ENCODE measurements at places on chromosomes 2 and 18.

DNA sequence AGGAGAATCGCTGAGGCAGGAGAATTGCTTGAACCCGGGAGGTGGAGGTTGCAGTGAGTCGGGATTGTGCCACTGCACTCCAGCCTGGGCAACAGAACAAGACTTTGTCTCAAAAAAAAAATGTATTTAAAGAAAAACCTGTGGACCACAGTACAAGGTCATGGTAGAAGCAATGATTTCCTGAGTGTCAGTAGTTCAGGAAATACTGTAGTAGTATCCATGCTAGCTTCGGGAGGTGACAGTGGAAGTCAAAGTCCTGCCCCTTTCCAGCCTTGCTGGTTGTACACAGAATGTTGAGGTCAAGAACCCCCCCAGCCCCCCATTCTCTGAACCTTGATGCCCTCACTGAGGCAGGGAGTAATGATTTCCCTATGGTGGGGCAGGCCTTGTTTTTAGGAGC, 56.6 kb downstream of the INPP4A start:
- no peak for DNase-seq

DNA sequence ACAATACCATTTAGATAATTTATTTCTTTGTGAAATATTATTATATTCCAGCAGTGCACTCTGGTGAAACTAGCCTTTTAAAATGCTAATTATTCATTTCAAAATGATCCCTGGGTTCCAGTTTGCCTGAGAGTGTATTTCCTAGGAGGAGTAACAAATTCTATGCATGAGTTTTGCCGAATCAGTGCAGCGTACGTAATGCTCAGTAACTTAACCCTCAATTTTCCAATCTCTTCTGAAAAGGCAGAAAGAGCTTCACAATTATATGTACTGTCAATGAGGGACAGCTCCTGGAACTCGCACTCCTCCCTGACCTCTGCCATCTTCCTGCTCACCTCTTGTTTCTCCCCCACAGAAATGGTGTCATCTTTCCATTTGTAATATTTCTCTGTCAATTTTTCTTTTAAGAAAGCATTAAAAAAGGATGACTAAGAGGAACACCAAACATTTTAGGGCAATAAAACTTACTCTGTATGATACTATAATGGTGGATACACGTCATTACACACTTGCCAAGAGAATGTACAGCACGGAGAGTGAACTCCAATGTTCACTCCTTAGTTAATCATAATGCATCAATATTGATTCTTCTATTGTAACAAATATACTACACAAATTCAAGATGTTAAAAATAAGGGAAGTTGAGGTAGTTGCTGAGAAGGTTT, 25.7 kb upstream of the XIRP2 start:
- DNase-seq, result no peak

- no peak for DNase-seq
Observed at GRCh38 chr2:86074811-86075210, 30.9 kb downstream of the POLR1A start.

DNA sequence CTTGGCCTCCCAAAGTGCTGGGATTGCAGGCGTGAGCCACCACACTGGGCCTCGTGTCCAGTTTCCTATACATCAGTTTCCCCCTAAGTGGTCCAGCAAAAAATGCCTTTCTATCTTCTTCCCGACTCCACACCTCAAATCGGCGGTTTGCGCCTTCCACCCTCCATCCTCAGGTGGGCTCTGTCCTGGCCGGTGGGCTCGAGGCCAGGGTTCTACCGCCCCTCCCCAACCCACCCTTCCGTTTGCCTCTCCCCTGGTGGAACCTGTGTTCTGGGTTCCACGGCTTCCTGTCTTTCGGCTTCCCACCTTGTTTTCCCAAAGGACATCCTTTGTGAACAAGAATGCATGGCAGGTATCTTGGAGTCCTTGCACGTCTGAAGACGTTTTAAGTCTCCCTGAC, 104.4 kb downstream of the HS6ST1 start:
- no peak for DNase-seq

DNA sequence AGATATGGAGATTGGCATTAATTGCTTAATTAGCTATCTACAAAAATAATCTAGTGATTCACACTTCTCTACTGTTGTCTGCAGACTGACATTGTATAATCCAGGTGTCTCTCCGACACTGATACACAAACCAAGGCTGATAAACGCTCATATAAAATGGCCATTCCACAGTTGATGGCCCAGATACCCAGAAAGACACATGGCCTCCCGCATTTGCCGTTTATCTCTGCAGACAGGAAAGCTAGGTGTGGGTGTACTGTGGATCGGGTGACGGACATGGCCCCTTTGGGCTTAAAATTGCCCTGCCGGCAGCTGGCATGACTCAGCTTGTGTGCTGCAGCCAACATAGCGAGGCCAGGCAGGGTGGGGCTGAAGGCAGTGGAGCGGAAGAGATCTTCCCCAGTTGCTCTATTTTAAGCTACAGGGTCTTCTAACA, 18.5 kb downstream of the PMAIP1 start:
- DNase-seq, result peak; percentile 49

DNA sequence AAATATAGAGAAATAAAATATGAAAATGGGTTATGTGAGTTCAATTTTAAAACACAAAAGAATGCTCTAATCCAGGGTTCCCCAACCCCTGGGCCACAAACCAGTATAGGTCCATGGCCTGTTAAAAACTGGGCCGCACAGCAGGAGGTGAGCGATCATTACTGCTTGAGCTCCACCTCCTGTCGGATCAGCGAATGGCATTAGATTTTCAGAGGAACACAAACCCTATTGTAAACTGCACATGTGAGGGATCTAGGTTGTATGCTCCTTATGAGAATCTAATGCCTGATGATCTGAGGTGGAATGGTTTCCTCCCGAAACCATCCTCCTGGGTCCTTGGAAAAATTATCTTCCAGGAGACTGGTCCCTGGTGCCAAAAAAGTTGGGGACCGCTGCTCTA, 34.7 kb downstream of the TTR start:
- DNase-seq, result no peak

GRCh38 chr2:232646726-232647125, 13.3 kb downstream of the EFHD1 start:
- DNase-seq, result no peak

GRCh38 chr2:221572821-221573429, 821 bp upstream of the EPHA4 start:
- peak; percentile 33 for DNase-seq

- DNase-seq, result no peak
Observed at GRCh38 chr18:78612318-78612717, 367.3 kb upstream of the SALL3 start.

- DNase-seq, result no peak
Observed at GRCh38 chr2:181573140-181573736, 83.7 kb downstream of the CERKL start.

DNA sequence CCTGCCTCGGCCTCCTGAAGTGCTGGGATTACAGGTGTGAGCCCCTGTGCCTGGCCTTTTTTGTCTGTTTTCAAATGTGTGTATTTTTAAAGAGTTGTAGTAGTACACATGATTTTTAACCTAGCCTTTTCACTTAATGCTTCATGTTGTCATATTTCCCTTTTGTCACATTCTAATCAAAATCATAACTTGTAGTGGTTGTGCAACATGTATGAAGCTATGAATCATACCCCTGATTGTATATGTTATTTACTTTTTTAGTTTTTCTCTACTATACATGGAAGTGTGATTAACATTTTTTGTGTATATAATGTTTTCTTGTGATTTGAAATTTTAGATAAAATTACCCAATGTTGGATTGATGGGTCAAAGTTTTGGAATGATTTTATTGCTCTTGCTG, 8.5 kb downstream of the GEN1 start:
- no peak for DNase-seq

DNA sequence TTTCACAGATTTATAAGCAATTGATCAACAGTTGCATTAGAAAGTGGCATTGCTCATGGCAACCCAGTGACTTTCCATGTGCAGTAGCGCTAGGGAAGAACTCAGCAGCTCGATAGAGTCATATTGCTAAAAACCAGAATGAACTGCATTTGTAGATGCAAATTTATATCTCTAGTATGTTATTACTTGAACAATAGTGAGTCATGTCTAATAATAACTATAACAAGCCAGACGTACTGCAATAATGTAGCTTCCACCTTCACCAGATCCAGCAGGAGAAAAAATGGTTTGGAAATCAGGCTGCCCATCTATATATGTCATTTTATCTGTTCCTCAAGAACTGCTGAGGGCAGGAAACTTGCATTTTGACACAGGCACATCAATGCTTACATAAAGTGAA, 66.5 kb upstream of the FIGN start:
- DNase-seq, result no peak

DNA sequence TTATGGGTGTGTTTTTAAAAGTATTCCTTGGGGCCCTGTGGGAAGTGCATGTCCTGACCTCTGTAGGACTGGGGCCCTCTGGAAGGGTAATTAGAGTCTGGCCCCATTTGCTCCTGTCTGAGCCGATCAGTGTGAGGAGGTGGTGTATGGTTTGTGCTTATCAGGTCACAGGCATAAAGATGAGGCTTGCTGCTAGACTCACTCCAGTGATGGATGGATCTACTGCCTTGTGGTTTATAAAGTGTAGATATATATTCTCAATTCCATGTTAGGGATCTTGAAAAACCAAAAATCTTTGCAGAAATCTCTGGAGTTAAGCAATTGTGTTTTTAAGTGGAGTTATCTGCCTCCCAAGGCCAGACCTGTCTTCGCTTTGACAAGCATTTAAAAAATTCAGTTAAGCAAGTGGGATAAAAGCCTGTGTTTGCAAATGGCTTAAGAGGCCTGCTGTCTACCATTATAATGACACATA, 182.4 kb downstream of the PTPRM start:
- peak; percentile 42 for DNase-seq

GRCh38 chr2:136361521-136361920, 243.6 kb upstream of the CXCR4 start:
- DNase-seq, result no peak

GRCh38 chr2:136025057-136025973, 39.9 kb upstream of the DARS1 start:
- DNase-seq, result peak; percentile 9

DNA sequence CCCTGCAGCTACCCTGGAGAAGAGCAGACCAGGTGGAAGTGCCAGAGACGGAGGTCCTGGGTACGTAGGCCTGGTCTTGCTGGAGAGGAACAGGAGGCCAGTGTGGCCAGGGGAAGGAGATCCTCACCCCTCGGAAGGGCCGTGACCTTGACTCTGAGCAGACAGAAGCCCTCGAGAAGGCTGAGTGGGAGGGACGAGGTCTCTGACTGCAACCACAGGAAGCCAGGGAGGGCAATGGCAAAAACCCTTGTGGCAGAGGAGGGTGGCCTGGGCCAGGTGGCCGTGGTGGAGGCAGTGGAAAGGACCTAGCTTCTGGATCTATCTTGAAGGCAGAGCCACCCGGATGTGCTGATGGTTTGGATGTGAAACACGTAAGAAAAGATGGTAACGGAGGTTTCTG, 28.1 kb downstream of the THAP4 start:
- DNase-seq, result no peak

GRCh38 chr18:45635893-45636509, 20.7 kb downstream of the SLC14A2 start:
- DNase-seq, result no peak

DNA sequence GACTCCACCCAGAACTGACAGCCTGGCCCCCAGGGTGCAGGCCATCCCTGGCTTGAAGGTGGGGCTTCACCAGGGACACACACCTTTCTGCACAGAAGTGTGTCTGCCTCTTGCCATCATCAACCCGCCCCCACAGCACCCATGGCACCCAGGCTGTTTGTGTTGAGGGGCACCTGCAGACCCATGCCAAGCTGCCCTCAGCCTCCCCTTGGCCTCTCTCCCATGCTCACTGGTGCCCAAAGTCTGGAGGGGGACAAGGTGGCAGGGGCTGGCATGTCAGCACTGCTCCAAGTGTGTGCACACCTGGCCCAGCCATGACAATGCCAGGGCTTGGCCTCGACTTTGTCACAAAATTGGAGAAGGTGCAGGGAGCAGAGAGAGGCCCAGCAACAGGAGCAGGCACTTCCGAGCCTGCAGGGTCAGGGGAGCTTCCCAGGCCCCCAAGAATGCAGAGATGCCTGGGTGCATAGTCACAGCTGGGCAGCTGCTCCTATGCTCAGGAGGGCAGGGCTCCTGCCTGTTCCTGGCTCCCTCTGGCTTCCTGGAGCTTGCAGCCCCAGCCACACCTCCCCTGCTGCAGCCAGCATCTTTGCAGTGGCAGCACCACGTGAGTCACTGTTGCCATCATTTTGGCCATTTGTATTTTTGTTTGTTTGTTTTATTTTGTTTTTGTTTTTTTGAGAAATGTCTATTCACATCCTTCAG, 280.6 kb upstream of the UBE2E3 start:
- no peak for DNase-seq

DNA sequence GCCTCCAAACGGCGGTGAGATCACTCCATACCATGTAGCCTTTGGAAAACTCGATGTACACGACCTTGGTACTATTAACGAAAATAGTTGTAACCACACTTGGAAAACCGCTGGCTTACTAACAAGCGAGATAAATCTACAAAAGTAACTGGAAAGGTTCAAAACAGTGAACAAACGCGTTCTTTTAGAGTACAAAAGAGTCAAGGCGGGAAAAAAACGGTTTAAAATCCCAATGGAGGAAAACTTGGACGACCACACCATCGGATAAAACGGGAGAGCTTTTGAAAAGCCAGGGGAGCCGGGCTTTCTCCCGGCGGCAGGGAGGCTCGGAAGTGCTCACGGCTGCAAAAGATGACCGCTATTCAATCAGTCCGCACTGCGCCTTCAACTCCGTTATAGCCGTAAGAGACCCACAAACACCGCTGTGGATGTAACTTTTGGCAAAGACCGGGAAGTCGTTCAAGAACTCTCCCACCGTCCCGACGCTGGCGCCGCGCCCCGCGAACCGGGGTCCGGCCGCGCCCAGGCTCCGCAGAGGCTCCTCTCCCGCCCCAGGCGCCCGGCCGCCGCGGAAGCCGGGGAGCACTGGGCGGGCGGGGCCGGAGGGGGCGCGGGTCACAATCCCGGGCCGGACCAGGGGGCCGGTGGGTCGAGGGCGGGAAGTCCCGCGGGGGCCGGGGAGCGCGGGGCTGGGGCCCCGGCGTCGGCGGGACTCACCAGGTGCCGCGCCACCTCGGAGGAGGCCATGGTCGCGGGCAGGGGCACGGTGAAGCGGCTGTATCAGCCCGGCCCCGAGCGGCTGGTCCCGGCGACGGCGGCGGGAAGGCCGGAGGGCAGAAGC, 465 bp downstream of the SEPTIN10 start:
- peak; percentile 36 for DNase-seq

DNA sequence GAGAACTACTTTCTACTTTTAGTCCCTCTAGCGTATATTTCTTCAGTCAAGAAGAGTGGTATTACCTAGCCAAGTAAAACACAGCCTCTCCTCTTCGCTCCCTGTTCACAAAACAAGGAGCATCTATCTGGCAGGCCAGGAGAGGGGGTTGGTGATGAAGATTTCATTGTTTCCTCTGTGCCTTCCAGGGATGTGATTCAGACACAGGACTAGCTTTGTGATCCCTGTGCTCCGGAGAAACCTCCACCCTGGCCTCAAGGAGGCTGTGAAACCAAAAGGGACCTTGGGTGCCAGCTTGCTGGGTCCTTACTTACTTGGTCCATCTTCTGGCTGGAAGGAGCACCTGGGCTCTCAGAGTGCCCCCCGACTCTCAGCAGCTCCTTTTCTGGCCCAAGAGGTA, 5.7 kb downstream of the RHOB start:
- DNase-seq, result no peak

DNA sequence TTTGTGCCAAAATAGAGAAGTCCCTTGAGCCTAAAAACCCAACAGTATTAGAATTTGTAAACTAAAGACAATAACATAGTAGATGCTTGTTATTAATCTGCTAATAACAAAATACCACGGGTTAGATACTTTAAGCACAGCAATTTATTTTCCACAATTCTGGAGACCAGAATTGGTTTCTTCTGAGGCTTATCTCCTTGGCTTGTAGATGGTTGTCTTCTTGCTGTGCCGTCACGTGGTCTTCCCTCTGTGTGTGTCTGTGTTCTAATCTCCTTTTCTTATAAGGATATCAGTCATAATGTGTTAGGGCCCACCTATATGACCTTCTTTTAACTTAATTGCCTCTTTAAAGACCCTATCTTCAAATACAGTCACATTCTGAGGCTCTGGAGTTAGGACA, 260.1 kb downstream of the CYRIA start:
- no peak for DNase-seq
